Sigmoid colon (tissue), 7 donors: ENCODE measurements at places on chromosomes 2 and 18. TPM values are rescaled to one million over a fixed set of nuclear protein-coding genes. Genes with fewer than 3 reads are reported as not detected.
A peak's percentile ranks its signal among the peaks of the same experiment; 100 is the strongest.

- H3K4me3 ChIP-seq = no peak overlapping the region
- no peak for DNase-seq
- peaks cover 27% of the 10 kb centered on the region for H3K4me1 ChIP-seq
- H3K36me3 ChIP-seq = peaks cover 7% of the 10 kb centered on the region
- H3K27ac ChIP-seq = no peak overlapping the region
- no peaks in the 10 kb centered on the region for H3K27me3 ChIP-seq
These were observed 13.9 kb downstream of the UBE2F start for GRCh38 chr2:237980751-237981150.

Gene SNRNP27
- 92.5 TPM for total RNA-seq

DNA sequence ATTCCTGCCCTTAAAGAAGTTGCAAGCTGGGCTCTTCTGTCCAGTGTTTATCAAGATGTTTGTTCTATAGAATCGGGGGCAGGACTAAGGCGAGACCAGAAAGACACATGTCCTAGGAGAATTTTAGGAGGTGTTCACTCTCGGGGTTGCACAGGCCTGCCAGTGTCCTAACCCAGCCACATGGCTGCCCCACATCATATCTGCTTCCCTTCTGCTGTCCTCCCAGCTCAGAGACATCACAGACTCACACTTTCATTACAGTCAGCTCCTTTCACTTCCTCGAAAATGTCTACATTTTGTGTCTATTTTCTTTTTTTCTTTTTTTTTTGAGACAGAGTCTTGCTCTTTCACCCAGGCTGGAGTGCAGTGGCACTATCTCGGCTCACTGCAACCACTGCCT is 10.7 kb upstream of the MRO start:
- H3K4me3 ChIP-seq = no peak overlapping the region
- no peaks in the 10 kb centered on the region for H3K4me1 ChIP-seq
- no peaks in the 10 kb centered on the region for H3K36me3 ChIP-seq
- peak overlapping the region; percentile 28 for H3K27ac ChIP-seq
- DNase-seq = no peak

GRCh38 chr2:43493954-43494353 is 101.9 kb downstream of the THADA start:
- DNase-seq = no peak
- no peak overlapping the region for H3K4me3 ChIP-seq
- no peaks in the 10 kb centered on the region for H3K27me3 ChIP-seq
- H3K36me3 ChIP-seq = peaks cover 9% of the 10 kb centered on the region

Gene SMAD7
- total RNA-seq = 20.7 TPM

- no peak overlapping the region for H3K27ac ChIP-seq
- DNase-seq = no peak
- no peaks in the 10 kb centered on the region for H3K36me3 ChIP-seq
- no peaks in the 10 kb centered on the region for H3K27me3 ChIP-seq
- no peaks in the 10 kb centered on the region for H3K4me1 ChIP-seq
- H3K4me3 ChIP-seq = no peak overlapping the region
These were observed 62.6 kb downstream of the BCL11A start for GRCh38 chr2:60490848-60491247.
